ENCODE measurements at places on chromosomes 6 and 20.

GRCh38 chr6:78701407-78701806 lies 165.9 kb upstream of the IRAK1BP1 start:
- DNase-seq = peak; percentile 60

DNA sequence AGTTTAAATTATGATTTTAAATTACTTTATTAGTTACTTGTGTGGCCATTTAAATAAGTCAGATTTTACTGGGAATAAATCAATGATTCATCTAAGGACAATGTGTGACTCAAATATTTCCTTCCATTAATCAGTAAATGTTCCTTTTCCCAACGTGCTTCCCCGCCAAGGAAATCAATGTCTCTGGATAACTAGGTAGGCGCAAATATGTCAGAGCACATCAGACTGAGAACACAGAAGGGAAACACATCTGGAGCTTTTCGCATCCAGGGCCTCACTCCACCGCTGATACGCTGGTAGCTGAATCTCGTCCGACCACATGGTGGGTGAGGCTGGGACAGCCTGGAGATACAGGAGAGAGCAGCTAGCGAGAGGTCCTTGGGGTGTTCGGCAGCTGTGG lies 56.4 kb upstream of the RPS6KA2 start:
- peak; percentile 49 for DNase-seq

DNA sequence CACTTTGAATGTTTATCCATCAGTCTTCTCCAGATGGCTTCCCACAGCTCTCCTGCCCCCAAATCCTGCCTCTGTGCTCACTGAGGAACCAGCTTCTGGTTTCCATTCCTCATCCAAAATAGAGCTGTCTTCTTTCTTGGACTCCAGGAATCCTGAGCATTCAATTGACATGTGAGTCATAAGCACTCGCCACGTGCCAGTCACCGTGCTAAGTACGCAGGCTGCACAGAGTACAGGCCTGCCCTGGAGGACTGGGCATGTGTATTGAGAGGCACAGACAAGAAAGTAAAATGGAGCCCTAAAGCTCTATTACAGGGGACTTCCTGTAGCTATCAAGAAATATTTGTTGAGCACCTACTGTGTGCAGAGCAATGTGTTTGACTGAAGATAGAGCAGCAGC lies 39.7 kb upstream of the LRFN2 start:
- DNase-seq = no peak

DNA sequence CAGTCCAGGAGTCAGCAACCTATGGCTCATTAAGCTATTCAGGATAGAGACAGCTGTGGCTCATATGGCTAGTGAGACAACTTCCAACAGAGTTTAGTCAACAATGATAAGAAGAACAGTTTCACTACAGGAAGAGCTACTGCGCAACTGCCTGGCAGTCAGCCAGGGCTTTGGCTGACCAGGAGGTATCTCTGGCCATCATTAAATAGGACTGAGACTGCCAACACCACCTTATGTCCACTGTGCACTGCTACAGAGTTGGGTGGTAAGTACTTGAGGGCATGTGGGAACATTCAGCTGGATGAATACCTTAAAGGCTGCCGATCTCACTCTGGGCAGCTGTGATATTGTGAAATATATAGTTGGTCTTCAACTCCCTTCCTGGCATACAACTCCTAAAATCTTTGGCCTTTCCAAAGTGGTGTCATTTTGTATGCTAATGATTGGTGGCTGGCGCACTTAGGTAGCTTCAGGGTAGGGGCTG lies 52.2 kb upstream of the FAM83C start:
- peak; percentile 45 for DNase-seq

GRCh38 chr6:122747573-122747972 lies 31.9 kb upstream of the FABP7 start:
- no peak for DNase-seq

GRCh38 chr6:104003803-104004516 lies 855.8 kb downstream of the HACE1 start:
- peak; percentile 39 for DNase-seq

GRCh38 chr20:34970846-34971560 lies 15.3 kb downstream of the MYH7B start:
- no peak for DNase-seq

DNA sequence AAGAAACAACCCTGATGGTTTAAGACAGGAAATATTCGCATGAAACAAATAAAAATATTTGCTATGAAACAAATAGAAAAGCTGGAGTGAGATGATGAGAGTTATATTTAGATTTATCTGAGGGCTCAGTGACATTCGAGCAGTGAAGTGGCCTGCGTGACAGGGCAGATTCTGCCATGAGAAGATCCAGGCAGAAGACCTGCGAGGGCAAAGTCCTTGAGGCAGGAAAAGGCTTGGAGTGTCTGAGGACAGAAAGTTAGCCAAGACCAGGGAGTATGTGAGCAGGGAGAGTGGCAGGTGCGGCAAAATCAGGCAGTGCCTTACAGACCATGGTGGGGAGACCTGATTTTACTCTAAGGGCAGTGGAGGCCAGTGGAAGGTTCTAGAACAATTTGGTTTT lies 66.9 kb upstream of the RIN2 start:
- no peak for DNase-seq

- peak; percentile 42 for DNase-seq
Measured at GRCh38 chr20:13494019-13494418, 144.7 kb downstream of the TASP1 start.

- DNase-seq = no peak
Measured at GRCh38 chr6:38020593-38020992, 201.1 kb downstream of the ZFAND3 start.

DNA sequence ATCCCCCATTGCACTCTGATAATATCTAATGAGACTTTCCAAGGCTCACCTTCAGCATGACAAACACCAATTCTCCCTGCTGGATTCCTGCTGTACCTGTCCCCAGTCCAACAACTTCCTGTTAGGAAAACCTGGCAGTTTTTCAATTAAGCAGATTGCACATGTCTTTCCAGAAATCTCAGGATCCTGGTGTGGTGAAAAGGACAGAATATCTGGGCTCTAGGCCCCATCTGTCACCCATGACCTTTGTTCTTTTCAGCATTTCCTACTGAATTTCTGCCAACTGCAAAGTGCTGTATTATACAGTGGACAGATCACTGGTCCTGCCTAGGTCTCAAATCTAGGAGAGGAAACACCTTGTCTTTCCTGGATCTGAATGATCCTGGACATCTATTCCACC lies 27.7 kb upstream of the DTNBP1 start:
- DNase-seq = peak; percentile 11

GRCh38 chr20:10954908-10955580 lies 281.2 kb upstream of the JAG1 start:
- DNase-seq = no peak

GRCh38 chr6:106064756-106065155 lies 21.4 kb upstream of the PRDM1 start:
- no peak for DNase-seq

DNA sequence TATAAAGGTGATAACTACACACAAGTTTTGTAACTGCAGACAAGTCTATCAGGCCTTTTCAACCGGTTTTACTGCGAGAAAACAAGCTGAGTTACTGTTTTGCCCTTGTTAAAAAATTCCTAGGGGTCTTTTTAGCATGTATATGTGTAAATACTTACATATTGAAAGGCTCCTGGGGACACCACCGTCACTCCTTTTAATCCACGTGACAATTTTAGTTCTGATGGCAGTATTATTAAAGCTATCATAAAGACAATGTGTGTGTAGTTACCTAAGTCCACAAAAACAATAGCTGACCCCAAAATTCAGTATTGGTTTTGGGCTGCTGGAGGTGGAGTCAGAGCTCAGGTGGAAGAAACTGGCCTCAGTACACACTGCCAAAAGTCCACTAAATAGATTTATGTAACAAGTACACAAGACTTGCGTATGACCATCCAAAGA lies 41.3 kb upstream of the HFE start:
- DNase-seq = peak; percentile 67

DNA sequence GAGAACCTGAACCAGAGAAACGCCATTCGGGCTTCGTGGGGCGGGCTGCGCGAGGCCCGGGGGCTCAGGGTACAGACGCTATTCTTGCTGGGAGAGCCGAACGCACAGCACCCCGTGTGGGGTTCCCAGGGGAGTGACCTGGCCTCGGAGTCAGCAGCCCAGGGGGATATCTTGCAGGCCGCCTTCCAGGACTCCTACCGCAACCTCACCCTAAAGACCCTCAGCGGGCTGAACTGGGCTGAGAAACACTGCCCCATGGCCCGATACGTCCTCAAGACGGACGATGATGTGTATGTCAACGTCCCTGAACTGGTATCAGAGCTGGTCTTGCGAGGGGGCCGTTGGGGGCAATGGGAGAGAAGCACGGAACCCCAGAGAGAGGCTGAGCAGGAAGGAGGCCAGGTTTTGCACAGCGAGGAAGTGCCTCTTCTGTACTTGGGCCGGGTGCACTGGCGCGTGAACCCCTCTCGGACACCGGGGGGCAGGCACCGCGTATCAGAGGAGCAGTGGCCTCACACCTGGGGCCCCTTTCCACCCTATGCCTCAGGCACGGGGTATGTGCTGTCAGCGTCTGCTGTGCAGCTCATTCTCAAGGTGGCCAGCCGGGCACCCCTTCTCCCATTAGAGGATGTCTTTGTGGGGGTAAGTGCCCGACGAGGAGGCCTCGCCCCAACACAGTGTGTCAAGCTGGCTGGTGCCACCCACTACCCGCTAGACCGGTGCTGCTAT lies 904 bp downstream of the B3GALT4 start:
- no peak for DNase-seq

- DNase-seq = no peak
Measured at GRCh38 chr6:90465686-90466085, 121.2 kb downstream of the MAP3K7 start.

- DNase-seq = peak; percentile 5
Measured at GRCh38 chr6:167153521-167153959, 4.2 kb downstream of the GPR31 start.

- DNase-seq = no peak
Measured at GRCh38 chr20:2983508-2983907, 59.9 kb upstream of the GNRH2 start.

DNA sequence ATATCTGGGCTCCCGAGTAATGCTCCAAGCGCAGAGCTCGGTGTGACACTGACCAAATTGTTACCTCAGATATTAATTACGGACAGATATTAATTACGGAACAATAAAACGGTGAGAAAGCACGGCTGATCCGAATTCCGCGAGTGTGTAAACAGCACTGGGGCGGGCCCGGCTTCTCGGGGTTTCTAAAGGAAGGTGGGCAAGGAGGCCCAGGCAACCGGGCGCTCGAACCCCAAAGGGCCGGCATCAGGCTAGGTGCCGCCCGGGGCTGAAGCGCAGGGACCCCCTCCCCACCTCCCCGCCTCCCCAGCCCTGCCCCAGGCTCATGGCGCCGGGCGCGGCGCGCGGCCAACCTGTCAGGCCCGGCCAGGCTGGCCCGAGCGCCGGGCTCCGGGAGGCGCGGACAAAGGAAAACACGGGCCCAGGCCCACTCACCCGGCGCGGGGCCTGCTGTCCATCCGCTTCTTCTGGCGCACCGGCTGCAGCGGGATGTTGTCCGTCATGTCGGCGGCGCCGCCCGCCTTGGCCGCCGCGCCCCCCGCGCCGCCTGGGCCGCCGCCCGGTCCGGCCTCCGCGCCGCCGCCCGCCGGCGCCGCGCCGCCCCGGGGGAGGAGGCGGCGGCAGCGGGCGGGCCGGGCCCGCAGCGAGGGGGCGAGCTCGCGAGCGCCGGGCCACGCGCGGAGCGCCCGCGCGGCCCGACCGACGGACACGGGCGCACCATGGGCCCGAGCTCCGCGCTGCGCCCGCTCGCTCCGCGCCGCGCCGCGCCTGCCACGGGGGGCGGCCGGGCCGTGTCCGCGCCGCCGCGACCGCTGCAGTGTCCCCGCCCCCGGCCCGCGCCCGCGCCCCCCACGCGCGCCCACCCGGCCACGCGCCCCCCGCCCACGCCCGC lies at the start of gene ATP9A:
Gene ATP9A, minus strand, starts transcription at position 524 of the 892 bp plus-strand sequence. Its CDS starts 21 bp downstream, at position 503.
- DNase-seq = peak; percentile 49

- DNase-seq = no peak
Measured at GRCh38 chr6:52336919-52337561, 24.9 kb upstream of the PAQR8 start.

DNA sequence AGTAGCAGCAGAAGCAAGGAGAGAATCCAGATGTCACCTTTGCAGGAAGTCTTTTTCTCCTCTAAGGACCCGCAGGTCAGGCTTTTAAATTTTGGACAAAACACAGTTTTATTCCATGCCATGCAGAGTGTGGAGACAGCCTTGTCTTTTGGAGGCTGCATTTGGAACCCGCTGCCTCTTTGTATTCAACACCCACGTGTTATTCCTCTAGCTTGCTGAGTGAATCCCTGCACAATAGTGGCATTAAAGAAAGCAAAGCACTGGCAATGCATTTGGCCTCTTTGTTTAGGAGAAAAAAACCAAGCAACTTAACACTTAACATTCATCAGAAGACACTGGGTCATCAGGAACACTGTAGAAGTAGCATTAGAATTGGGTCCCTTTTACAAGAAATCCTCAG lies 43.5 kb downstream of the TFAP2B start:
- no peak for DNase-seq

DNA sequence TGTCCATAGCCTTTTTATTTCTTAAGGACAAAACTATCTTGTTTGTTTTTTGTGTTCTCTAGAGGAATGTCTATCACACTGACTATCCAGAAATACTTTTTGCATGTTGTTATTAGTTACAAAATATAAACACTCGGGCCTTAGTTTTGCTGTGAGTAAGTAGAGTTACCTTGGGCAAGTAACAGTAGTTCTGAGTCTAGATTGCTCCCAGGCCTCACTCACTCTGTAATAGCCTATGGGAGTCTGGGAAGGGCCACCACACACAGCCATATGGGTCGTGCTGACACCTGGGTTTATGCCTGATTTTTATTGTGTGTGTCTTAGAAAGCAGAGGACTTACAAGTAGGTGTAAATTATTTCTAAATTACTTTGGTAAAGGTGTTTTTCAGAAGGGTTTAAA lies 185.8 kb downstream of the TMEM242 start:
- no peak for DNase-seq

GRCh38 chr6:106133040-106133439 lies 46.9 kb downstream of the PRDM1 start:
- no peak for DNase-seq

GRCh38 chr6:148214667-148215066 lies 128.0 kb upstream of the SASH1 start:
- no peak for DNase-seq

DNA sequence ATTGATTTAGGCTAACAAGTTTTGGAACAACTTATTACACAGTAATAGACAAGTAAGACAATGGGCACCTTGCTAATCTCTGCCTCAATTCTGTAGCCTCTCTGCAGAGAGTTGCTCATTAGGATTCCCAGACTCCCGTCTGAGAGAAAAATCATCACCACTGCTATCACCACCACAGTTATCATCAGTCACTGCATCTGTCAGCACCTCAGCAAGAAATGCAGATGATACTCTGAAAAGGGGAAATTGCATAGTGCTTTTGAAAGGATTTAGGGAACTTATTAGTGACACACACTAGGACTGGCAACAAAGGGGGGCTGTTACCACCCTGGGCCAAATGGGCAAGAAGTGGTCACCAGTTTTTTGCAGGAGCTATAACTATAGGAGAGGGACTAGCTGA lies 39.9 kb downstream of the FOXA2 start:
- DNase-seq = no peak

- DNase-seq = no peak
Measured at GRCh38 chr6:3698021-3698420, 53.5 kb downstream of the PXDC1 start.

DNA sequence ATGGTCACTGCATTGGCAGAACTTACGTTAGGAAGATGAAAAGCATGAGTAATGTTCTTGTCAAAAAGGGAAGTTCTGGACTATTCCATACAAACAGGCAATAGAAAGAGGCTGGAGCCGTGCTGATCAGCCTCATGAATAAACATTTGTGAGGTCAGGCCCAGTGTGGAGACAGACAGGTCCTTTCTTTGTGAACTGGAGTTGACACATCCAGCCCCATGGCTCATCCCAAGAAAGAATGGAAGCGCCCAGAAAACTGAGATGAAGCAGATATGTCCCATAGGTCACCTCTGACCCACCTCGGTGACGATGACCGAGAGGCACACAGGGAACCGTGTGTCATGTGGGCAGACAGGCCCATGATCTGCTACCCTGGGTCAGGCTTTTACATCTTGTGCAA lies 276.0 kb upstream of the SGK1 start:
- DNase-seq = no peak

All from PC-3 (cell line).